ENCODE measurements at places on chromosomes 4 and X.

GRCh38 chrX:130145123-130145522 lies 20.5 kb downstream of the AIFM1 start:
- DNase-seq = no peak

- peak; percentile 54 for DNase-seq
Measured at GRCh38 chrX:49199906-49200771, at the start of gene SYP. Gene SYP, minus strand, starts transcription at chrX:49200193. Its CDS starts 7 bp downstream, at chrX:49200186.

DNA sequence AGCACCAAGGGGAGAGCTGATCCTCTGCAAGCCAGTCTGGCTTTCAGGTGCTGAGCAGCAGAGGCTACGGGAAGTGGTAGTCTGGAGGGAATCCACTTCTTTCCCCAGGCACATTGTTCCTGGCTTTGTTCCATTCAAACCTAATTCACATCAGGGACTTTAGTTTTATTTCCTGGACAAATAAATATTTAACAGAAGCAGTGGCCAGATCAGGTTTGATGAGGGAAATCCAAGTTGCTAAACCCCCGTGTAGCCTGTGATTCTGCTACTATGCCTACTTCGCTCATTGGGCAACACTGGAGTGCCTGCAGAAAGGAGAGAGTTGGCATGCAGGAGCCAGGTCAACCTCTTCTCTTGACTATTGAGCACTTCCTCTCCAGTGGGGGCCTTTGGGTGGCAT lies 13.8 kb upstream of the STBD1 start:
- peak; percentile 90 for DNase-seq

- no peak for DNase-seq
Measured at GRCh38 chrX:100677611-100678181, 33.7 kb downstream of the SRPX2 start.

- peak; percentile 93 for DNase-seq
Measured at GRCh38 chr4:86582410-86582809, 11.7 kb upstream of the PTPN13 start.

- DNase-seq = peak; percentile 25
Measured at GRCh38 chrX:39969819-39970504, 127.8 kb downstream of the BCOR start.

GRCh38 chr4:178963446-178964045 lies 1521.3 kb upstream of the AGA start:
- DNase-seq = no peak

DNA sequence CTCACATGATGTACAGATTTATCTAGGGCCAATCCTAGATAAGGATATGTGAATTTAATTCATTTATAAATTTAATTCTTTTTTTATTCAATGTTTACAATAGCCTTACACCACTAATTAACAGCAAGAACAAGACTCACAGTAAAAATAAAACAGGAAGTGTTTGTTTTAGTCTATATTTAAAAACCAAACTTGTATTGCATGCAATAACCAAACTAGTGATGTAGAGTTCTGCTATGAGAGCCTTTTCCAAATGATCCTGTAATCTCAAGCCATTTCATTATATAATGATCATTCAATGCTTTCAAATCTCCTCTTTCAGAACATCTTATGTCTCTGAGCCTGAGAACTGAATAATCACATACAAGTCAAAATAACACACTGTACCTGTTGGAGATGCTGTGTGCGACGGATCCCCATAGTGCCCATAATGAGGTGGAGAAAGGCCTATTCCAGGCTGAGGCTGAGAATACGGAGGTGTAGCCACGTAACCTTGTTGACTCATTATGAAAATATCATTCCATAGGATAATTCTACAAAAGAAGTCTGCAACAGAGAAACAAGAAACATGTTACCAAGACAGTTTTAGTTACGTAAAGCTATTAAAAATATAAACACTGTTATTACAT lies 2.6 kb downstream of the SEC24D start:
- DNase-seq = no peak

GRCh38 chr4:3291969-3292570 lies 751 bp upstream of the RGS12 start:
- DNase-seq = peak; percentile 12

Measured in renal cortical epithelial cell (primary cell).